ENCODE measurements at places on chromosomes 13 and 19.

GRCh38 chr19:10379880-10380312, 476 bp downstream of the TYK2 start:
- no peak for DNase-seq

- DNase-seq, result no peak
Measured at GRCh38 chr13:52896827-52897659, 48.6 kb upstream of the PCDH8 start.

DNA sequence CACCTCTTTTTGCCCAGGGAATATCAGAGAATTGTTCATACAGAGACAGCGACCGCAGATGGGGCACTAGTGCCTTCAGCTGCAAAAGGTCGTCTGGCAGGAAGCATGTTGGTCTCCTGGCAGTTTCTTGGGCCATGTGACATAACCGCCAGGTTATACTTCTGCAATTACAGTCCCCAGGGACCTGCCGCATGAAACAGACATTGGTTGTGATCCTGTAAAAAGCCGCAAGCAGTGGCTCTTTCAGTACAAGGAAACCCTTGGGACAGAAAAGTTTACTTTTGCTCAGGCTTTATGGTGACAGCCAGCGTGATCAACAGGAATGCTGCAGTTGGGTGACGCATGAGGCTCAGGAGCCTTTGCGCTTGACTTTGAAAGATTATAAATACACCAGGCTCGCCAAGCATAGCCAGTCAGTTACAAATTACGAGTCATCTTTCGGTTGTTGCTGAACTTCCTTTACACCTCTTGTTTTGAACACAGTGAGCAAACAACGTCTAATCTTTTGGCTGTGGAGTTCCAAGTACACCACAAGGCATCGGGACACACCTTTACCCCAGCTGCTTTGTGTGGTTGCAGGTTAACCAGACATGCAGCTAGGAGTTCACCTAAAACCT, 50.5 kb upstream of the UBE2L5 start:
- peak; percentile 33 for DNase-seq

DNA sequence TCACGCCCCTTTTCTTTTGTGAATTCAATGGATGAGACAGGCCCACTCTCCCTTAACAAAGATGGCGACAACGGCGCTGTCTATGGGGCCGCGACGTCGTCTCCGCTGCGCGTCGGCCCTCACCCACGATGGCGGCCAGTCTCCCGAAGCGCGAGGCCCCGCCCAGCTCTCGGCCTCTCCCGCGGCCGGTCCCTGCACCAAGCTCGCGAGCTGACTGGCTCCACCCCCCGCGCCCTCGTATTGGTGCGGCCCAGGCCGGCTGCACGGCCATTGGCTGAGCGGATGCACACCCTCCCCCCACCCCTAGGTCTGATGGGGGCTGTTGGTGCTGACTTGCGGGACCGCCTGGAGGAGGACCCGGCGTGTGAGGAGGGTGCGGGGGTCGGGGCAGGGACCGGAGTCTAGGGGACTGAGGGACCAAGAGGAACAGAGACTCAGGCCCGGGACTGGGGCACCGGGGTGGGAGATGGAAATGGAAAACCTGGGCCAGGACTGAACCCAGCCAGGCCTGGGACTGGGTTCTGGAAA, 4.8 kb downstream of the SPHK2 start:
- DNase-seq, result peak; percentile 99

- no peak for DNase-seq
Measured at GRCh38 chr13:49739498-49740187, 48.4 kb upstream of the EBPL start.

DNA sequence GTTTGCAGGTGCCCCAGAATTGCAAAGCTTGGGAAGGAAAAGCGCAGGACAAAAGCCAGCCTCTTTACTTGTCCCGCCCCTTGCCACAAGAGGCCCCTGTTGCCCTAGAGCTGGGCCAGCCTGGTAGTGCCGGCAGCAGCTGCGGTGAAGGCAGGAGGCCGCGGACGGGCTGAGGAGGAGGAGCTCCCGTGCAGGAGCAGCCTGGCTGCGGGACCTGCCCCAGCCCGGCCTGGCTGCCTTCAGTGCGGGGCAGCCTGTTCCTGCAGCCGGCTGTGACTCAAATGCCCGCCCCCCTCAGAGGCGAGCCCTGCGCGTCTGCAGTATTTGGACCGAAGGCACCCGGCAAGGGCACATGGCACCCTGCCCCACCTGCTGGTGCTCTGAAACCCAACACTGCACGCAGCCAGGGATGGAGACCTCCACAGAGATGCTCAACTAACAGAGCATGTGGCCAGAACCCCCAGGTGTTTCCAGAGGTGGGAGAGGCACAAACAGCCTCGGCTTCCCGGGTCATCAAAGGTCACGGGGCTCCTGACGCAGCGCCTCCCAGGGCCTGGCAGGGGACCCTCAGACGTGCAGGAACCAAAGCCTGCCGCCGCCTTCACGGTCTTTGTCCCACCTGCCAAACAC, 29.7 kb downstream of the NAXD start:
- DNase-seq, result peak; percentile 36

DNA sequence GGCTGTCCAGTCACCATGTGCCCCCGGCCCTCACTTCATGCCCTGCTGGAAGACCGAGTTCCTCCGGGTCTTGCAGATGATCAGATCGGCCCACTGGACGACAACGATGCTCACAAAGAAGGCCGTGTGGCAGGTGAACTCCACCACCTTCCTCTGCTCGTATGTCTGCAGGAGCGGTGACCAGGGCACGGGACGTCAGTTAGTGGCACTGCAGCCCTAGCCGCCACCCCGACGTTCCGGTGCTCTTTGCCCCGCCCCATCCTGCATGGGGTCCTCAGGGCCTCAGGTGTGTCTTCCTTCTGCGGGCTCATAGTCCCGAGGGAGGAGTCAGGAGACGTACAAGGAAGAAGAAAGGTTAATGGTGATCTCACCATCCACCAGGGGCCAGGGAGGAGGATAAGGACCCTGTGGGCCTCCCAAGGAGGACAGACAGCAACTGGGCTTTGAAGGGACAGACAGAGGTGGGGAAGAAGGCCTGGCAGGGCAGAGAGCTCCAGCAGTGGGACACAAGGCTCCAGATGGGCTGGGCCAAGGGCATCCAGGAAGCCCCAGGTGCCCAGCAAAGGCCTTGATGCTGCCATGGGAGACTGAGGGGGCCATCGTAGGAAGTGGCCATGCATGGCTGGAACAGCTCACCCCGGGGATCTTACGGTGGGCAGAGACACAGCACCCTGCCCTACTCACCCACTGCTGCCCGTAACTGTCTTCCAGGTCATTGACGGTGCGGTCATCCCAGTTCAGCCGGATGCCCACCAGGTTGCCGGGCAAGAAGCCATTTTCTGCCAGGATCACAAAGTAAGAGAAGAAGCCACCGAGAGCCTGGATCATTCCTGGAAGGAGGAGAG, 9.9 kb upstream of the RABAC1 start:
- DNase-seq, result no peak

- no peak for DNase-seq
Measured at GRCh38 chr13:39469676-39470075, 133.3 kb downstream of the LHFPL6 start.

GRCh38 chr19:10565028-10565566, 713 bp downstream of the KRI1 start:
- peak; percentile 66 for DNase-seq

- no peak for DNase-seq
Measured at GRCh38 chr19:34675919-34676318, 1.0 kb downstream of the SCGB2B2 start.

- DNase-seq, result no peak
Measured at GRCh38 chr13:31452525-31452924, 252.8 kb downstream of the B3GLCT start.

DNA sequence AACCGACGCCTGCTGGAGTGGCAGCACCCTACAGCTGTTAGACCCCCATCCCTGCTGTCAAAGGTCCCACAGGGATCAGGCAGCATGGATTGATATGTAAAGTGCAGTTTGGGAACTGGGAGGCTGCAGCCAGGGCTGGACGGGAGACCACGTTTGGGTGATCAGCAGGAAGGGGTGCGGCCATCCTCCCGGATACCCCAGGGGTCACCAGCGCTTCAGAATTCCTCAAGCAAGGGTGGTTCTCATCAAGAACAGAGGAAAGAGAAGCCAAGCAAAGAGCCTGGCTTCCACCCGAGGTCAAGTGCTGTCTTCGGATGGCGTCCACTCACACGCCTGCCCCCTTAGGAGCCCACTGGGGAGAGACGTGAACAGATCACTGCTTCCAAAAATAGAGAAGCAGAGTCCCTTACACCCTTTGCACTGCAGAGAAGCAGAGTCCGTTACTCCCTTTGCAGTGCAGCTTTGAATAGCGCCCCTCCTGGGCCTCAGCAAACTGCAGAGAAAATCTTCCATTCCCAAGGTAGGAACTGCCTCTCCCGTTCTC, 35.5 kb downstream of the DHRS12 start:
- DNase-seq, result no peak

- no peak for DNase-seq
Measured at GRCh38 chr13:86283031-86283430, 483.8 kb upstream of the SLITRK6 start.

DNA sequence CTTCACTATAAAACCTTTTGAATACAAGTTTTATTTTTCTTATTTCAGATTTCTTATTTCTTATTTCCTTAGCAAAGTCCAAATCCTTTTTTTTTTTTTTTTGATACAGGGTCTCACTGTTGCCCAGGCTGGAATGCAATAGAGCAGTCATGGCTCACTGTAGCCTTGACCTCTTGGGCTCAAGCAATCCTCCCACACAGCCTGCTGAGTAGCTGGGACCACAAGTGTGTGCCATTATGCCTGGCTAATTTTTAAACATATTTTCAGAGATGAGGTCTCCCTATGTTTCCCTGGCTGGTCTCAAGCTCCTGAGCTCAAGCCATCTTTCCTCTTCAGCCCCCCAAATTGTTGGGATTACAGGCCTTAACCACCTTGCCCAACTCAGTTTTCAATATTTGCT, 334.3 kb downstream of the DLEU7 start:
- DNase-seq, result no peak

DNA sequence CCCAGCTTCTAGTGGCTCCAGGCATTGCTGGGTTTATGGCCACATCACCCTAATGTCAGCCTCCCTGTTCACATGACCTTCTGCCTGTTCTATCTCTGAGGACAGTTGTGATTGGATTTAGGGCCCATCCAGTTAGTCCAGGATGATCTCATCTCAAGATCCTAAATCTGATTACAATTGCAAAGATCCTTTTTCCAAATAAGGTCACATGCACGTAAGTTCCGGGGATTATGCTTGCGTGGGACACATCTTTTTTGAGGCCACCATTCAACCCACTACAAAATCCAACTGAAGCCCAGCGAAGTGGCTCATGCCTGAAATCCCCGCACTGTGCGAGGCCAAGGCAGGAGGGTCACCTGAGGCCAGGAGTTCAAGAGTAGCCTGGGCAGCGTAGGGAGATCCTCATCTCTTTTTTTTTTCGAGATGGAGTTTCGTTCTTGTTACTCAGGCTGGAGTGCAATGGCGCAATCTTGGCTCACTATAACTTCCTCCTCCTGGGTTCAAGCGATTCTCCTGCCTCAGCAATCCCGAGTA, 12.3 kb downstream of the PLD3 start:
- DNase-seq, result no peak

DNA sequence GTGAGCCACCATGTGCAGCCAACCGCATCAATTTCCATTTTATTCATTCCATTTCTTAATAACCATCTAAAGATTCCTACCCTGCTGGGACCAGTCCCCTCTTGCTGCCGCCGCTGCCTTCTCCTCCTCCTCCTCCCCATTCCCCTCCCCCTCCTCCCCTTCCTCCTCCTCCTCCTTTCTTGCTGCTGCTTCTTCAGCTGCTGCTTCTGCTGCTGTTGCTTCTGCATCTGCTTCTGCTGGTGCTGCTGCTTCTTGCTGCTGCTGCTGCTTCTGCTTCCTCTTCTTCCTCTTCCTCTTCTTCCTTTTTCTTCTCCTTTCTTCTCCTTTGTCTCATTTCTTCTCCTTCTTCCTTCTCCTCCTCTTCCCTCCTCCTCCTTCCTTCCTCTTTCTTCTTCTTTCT, 20.0 kb upstream of the SPRYD7 start:
- no peak for DNase-seq

DNA sequence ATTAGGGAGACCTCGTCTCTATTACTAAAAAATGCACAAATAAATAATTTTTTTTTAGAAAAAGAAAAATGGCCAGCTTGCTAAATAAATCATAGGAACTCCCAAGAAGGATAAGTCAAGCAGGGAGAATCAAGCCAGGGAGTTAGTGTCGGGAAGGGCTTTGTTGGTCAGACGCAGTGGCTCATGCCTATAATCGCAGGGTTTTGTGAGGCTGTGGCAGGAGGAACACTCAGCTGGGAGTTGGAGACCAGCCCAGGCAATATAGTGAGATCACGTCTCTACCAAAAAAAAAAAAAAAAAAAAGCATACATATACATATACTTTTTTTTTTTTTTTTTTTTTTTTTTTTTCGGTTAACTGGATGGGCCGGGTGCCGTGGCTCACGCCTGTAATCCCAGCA, 9.0 kb downstream of the NACC1 start:
- no peak for DNase-seq

- peak; percentile 87 for DNase-seq
Measured at GRCh38 chr19:51339687-51340656, 2.0 kb downstream of the VSIG10L start.

- DNase-seq, result no peak
Measured at GRCh38 chr13:49029570-49029969, 53.9 kb downstream of the FNDC3A start.

DNA sequence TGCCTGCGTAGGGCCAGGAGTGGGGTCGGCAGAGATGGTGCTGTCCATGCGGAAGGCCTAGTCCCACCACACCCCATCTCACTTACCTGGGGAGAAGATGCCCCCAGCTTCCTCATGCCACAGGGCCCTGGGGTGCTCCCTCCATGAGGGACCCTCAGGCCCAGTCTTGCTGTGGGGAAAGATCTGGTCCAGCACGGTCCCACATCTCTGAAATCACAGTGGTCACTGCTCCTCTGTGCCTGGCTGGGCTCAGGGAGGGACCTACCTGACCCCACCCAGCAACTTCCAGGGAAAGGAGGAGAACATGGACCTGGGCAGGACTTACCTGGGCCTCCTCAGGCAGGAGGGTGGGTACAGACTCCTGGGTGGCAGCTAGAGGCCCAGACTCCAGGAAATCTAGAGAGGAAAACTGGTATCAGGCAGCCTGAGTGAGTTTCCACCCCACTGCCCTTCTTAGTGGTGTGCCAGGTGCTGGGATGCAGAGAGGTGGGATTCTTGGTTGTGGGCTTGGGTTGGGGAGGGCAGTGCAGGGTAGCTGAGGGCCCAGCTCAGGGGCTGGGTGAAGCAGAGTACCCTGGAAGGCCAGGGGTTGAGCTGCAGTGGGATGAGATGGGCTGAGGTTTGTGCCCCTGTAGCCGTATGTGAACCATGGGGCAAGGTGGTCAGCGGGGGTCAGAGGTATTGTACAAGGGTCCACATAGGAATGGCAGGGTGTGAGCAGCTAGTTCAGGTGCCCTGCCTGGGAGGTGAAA, 3.8 kb downstream of the MZF1 start:
- no peak for DNase-seq

GRCh38 chr19:58166708-58167280, 16.1 kb upstream of the ZNF274 start:
- DNase-seq, result no peak
